ENCODE measurements at places on chromosomes 11 and 22.

GRCh38 chr22:40593460-40594273 lies 42.9 kb downstream of the MRTFA start:
- no peaks in the 10 kb centered on the region for H3K27me3 ChIP-seq
- H3K4me1 ChIP-seq, result peaks cover 78% of the 10 kb centered on the region
- DNase-seq, result peak; percentile 25
- H3K4me3 ChIP-seq, result no peak overlapping the region
- peak overlapping the region; percentile 1 for H3K27ac ChIP-seq
- H3K36me3 ChIP-seq, result no peaks in the 10 kb centered on the region

DNA sequence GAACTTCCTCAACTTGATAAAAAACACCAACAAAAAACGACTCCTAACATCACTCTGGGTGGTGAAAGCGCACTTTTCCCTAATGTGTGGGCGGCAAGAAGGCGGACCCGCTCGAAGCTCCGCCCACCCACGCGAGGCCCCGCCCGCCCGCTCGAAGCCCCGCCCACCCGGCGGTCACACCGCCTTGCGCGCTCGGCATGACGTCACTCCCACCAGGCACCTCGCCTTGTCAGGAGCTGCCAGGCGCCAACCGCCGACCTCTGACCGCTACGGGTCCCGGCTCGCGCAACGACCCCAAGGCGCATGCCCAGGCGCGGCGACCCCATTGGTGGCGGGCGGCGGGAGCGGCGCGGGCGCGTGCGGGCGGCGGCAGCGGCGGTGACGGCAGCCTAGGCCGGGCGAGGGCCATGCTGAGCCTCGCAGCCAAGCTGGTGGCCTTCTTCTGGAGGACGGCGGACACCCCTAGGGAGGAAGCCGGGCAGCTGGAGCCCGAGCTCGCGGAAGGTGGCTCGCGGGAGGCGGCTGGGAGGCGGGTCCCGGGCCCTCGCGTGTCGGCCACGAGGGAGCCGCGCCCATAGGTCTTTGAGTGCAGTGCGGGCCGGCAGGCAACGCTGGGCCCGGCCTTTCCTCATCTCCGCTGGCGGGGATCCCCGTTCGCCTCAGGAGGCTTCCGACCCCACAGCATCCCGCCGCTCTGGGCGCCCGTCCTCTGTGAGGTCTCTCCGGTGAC lies at the start of gene MOV10L1:
Gene MOV10L1, plus strand, starts transcription at position 325 of the 730 bp plus-strand sequence. Its CDS starts 83 bp downstream, at position 408.
- H3K4me1 ChIP-seq, result no peaks in the 10 kb centered on the region
- no peak for DNase-seq
- H3K4me3 ChIP-seq, result no peak within 1 kb of the TSS

DNA sequence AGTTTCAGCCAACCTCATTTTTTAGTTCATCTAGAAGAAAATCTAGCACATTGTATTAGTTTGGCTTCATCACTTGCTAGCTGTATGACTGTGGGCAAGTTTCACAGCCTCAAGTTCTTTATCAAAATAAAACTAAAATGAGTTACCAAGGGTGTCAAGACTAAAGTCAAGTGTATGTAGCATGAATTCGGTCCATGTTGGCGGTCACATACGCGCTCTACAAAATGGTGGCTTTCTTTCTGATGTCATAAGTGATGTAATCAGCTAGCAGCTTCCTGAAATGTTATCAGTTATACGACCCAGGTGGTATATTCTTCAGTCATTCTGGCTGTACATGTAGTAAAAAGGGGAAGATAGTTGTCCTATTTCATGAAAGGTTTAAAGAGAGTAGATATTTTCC lies 50.5 kb downstream of the POLD3 start:
- H3K27me3 ChIP-seq, result no peaks in the 10 kb centered on the region
- DNase-seq, result no peak
- H3K4me1 ChIP-seq, result no peaks in the 10 kb centered on the region
- peaks cover 23% of the 10 kb centered on the region for H3K36me3 ChIP-seq
- no peak overlapping the region for H3K4me3 ChIP-seq

DNA sequence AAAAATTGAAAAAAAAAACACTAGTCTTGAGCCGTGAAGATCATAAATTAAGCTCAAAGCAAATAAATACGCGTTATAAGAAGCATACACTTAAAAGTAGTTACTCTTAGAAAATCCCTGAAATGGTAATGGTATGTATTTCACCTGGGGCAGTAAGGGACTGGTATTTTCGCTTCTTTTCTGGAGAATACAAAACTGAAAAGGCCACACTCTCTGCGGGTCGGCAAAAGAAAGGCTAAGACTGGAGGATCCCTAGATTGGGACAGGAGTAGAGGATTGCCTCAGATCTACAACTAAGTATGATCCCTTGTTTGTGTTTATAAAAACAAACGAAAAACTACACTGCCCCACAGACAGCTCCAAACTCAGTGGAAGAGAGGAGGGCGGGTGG lies 617 bp downstream of the TSG101 start:
- peak overlapping the region; percentile 84 for H3K4me3 ChIP-seq
- H3K36me3 ChIP-seq, result no peaks in the 10 kb centered on the region

DNA sequence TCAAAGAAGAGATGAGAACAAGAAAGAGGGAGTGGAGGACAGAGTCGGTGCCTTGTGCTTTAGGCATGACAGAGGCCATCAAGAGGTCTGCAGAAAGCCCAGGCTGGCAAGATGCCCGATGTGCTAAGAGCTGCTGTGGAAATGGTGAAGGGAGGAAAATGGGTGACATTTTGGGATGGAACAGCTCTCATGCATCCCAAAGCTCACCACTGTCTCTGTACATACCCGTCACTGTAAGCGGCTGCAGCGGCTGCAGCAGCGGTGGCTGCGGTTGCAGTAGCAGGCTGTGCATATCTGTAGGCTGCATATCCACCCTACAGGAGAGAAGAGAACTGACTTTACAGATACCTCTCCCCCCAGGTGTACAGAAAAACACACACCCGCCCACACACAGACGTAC lies 28.6 kb downstream of the APOL5 start:
- H3K4me1 ChIP-seq, result peaks cover 5% of the 10 kb centered on the region
- no peak overlapping the region for H3K4me3 ChIP-seq
- no peak for DNase-seq
- peaks cover 34% of the 10 kb centered on the region for H3K36me3 ChIP-seq
- H3K27me3 ChIP-seq, result no peaks in the 10 kb centered on the region

DNA sequence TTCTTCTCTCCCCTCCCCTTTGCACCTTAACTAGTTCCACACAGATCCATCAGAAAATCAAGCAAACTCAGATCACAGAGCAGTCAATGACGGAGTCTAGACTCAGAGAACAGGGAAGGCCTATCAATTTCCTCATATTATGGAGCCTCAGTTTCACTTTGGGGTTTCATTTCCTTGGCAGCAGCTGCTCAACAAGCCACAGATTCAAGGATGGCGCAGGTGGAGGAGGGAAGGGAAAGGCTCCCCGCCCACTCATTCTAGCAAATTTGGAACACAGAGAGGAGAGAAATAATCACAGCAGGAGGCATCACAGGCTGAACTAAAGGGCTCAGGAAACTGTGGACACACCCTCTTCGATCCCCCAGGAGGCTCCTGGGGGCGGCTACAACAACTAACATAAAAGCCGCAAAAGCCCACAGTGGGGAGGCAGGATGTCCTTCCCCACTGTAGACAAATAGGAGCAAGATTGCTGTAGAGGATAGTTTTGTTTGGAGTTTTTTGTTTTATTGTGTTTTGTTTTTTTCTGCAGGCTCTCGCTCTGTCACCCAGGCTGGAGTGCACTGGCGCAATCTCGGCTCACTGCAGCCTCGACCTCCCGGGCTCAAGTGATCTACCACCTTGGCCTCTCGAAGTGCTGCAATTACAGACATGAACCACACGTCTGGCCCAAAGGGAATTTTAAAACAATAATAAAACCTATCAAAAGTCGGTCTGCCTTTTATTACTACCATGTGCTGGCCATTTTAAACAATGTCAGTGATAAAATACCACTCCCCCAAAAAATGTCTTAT lies 3.4 kb downstream of the PLAAT3 start:
- H3K4me3 ChIP-seq, result no peak overlapping the region
- DNase-seq, result no peak
- H3K27ac ChIP-seq, result no peak overlapping the region
- no peaks in the 10 kb centered on the region for H3K36me3 ChIP-seq
- peaks cover 35% of the 10 kb centered on the region for H3K4me1 ChIP-seq

- no peak for DNase-seq
- no peaks in the 10 kb centered on the region for H3K4me1 ChIP-seq
- no peak overlapping the region for H3K4me3 ChIP-seq
- H3K27me3 ChIP-seq, result peaks cover 32% of the 10 kb centered on the region
Measured at GRCh38 chr22:44402196-44403111, 89.7 kb upstream of the SHISAL1 start.

DNA sequence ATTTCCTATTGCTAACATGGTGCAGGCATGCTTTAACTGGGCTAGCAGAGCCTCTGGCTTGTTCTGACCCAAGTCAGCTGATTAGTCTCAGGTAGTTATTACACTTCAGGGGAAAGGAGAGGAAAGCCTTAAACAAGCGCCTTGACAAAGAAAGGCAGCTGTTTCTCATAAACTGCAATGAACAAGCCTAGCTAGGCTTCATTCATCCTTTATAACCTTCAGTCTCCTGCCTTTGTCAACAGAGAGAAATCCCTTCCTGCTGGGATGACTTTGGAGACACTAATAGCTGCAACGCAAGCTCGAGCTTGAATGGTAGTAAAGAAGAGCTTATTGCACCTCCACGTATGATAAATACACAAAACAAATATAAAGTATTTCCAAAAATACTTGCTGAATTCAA lies 68.4 kb downstream of the CCDC34 start:
- H3K27ac ChIP-seq, result no peak overlapping the region
- no peaks in the 10 kb centered on the region for H3K27me3 ChIP-seq
- H3K36me3 ChIP-seq, result no peaks in the 10 kb centered on the region
- no peak for DNase-seq

GRCh38 chr22:29218758-29219408 lies 13.2 kb downstream of the EMID1 start:
- peaks cover 41% of the 10 kb centered on the region for H3K4me1 ChIP-seq
- H3K36me3 ChIP-seq, result no peaks in the 10 kb centered on the region
- H3K27ac ChIP-seq, result no peak overlapping the region
- DNase-seq, result no peak
- H3K4me3 ChIP-seq, result no peak overlapping the region

- no peak overlapping the region for H3K4me3 ChIP-seq
- no peaks in the 10 kb centered on the region for H3K4me1 ChIP-seq
- no peak for DNase-seq
- H3K27me3 ChIP-seq, result peaks cover 73% of the 10 kb centered on the region
- no peak overlapping the region for H3K27ac ChIP-seq
- no peaks in the 10 kb centered on the region for H3K36me3 ChIP-seq
Measured at GRCh38 chr11:2508793-2509192, 64.0 kb downstream of the KCNQ1 start.

DNA sequence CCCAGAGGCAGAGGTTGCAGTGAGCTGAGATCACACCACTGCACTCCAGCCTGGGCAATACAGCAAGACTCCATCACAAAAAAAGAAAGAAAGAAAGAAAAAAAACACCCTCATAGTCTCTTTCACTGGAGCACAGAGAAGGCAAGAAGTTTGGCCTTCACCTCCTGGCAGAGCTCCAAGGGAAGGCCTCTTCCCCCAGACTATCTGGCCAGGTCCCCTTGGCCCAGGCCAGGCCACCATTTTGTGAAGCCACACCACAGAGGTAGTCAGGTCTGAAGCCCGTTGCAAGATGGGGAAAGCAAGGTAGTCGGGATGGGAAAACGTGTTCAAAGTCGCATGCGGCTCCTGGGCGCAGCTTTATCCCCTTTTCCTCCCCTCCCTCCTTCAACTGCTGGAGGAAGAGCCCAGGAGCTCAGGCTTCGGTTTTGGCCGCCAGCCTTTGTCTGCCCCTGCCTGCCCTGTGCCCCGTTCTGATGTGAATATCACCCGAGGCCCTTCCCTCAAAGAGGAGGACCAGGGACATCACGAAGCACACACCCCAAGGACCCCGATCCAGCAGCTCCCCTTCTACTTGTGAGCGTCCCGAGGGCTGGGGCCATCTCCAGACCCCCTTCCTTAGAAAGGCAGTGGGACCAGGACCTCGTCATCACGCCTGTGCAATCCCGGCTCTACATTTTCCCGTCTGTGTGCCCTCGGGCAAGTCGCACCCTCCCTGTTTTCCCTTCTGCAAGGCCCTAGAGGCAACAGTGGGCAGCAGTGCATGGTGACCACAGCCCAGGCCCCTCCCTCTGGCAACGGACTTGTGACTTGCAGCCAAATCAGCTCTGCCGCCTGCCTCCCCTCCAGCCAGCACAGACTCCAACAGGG lies 17.7 kb downstream of the CABP7 start:
- no peak overlapping the region for H3K27ac ChIP-seq
- H3K4me3 ChIP-seq, result no peak overlapping the region
- peaks cover 6% of the 10 kb centered on the region for H3K36me3 ChIP-seq

GRCh38 chr22:45511847-45512261 lies 9.2 kb downstream of the FBLN1 start:
- peaks cover 11% of the 10 kb centered on the region for H3K4me1 ChIP-seq
- H3K4me3 ChIP-seq, result no peak overlapping the region
- no peak for DNase-seq
- H3K36me3 ChIP-seq, result peaks cover 5% of the 10 kb centered on the region

GRCh38 chr11:118639899-118640298 lies 32.5 kb downstream of the PHLDB1 start:
- no peak overlapping the region for H3K4me3 ChIP-seq
- H3K27ac ChIP-seq, result no peak overlapping the region
- peaks cover 12% of the 10 kb centered on the region for H3K36me3 ChIP-seq
- H3K4me1 ChIP-seq, result no peaks in the 10 kb centered on the region

DNA sequence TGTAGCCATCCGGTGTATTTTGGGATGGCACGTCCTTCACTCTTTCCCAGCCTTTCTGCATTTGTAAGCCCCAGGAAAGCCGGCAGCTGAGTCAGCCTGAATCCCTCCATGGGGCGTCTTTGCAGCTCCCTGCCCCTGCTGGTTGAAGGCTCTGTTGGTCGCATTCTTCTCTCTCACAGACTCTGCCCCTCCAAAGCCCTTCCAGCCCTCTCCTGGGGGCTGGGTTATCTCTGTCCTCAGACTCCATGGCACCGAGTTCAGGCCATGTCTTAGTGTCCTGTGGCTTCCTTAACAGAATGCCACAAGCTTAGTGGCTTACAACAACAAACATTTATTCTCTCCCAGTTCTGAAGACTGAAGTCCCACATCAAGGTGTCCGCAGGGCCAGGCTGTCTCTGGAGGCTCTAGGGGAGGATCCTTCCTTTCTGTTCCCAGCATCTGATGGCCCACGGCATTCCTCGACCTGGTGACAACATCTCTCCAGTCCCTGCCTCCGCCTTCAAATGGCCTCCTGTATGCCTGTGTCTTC lies 62.2 kb downstream of the BCR start:
- DNase-seq, result no peak
- H3K36me3 ChIP-seq, result peaks cover 25% of the 10 kb centered on the region
- no peaks in the 10 kb centered on the region for H3K27me3 ChIP-seq
- H3K4me3 ChIP-seq, result no peak overlapping the region

DNA sequence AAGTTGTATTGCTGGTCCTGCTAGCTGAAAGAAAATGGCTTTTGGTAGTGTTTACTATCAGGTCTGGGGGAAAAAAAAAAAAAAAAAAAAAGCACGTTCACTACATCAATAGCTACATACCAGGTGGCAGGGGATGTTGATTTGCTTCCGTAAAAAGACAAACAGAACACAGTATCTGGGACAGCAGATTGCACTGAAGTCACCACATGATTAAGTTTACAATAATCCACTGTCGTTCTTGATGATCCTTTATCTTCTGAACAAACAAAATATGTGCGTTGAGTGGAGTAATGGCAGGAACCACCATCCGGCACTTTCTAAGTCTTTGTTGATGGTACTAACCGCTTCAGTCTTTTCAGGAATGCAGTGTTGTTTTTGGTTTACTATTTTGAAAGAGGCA lies 48.7 kb downstream of the DDX6 start:
- H3K4me1 ChIP-seq, result peaks cover 13% of the 10 kb centered on the region
- no peak overlapping the region for H3K4me3 ChIP-seq
- H3K27me3 ChIP-seq, result no peaks in the 10 kb centered on the region
- H3K27ac ChIP-seq, result no peak overlapping the region
- no peaks in the 10 kb centered on the region for H3K36me3 ChIP-seq
